ENCODE measurements at places on chromosomes 2 and 18.

DNA sequence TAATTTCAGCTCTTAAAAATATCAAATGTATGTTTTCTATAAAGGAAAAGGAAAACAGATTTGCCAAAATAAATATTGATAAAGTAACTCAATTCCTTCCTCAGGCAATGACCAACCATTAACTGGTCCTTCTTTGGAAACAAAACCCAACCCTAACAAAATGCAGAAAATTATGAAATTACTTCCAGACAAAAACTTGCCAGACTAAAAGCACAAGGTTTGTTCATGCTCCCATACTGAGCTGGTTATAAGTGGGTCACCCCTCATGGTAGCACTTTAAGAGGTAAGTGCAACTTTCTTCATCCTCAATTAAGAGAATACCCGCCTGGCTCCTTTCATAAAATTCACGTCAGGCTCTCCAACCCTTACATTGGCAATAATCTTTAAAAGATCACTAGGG lies 31.1 kb upstream of the TTC32 start:
- no peak for DNase-seq

DNA sequence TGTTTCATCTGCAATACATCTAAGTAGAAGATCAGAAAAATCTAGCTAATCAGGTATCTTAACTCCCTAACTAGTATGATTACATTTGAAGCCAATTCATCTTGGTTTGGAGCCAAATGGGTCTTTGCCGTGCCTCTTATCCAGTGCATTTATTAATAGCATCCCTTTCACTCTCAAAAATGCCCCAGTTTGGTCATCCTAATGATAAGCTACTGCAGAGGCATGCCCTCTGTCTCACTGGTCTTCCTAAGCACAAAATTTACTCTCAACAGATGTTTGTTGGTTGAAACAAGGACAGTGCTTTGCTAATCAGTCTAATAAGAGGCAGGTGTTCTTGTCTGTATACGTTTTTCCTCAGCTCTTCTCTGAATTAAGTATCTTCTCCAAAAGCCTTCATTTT lies 403.2 kb downstream of the RAD51AP2 start:
- no peak for DNase-seq

- no peak for DNase-seq
These were observed 235.3 kb downstream of the RDH14 start for GRCh38 chr2:18325118-18325517.

DNA sequence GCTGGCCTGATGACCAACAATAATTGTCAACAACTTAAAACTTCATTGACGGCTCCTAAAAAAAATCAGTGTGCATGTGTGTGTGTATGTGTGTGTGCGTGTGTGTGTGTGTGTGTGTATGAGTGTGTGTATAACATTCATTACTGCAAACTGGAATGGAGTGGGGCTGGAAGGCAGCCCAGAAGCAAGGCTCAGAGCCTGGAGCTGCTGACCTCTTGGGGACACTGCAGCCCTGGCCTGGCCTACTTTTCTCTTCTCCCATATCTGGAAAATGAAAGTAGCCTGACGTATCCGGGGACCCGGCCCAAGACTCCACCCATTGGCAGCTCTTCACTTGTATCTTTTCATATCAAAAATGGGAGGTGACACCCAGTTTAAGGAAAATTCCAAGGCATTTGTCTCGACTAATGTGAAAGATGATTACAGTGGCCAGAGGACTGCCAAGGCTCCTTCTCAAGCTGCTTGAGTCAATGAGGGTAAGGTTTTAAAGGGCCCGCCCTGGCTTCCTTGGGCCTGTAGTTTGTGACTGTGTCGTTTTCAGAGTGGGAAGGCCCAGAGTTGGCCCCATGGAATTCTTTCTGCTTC lies 72.4 kb upstream of the IL1R1 start:
- no peak for DNase-seq

- DNase-seq = no peak
These were observed 33.6 kb upstream of the MYCN start for GRCh38 chr2:15906778-15907177.
